ENCODE measurements at places on chromosomes 11 and 22.

- DNase-seq, result no peak
Measured at GRCh38 chr11:77361184-77361583, 59.7 kb upstream of the GDPD4 start.

- no peak for DNase-seq
Measured at GRCh38 chr22:49951000-49951677, 9.4 kb upstream of the PIM3 start.

DNA sequence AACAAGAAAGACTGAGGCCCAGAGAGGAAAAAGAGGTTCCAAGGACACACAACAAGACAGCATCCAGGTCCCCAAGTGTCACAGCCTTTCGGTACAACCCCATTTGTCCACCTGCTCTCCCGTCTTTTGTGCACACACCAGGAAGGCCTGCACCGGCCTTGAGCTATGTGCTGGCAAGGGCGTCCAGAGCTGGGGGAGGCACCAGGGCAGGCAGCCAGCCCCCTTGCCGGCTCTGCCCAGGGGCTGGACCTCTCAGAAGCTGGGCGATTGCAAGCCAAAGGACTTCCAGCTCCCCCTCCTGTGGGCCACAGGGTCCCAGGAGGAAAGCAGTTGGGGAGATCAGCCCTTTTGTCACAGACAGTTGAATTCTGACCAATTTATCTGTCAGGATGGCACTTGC lies 210.5 kb downstream of the MN1 start:
- no peak for DNase-seq

DNA sequence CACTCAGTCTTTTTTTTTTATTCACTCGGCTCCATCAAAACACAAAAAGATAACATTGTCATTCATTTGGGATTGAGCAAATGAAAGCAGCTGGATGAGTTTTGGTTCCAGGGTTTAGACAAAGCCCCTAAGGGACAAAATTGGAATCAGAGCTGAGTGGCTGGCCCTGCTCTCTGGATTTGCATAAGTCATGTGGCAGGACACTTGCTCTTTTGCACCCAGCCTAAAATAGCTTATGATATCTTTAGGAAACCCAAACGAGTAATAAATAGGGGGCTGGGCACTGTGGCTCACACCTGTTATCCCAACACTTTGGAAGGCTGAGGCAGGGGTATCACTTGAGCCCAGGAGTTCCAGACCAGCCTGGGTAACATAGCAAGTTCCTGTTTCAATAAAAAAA lies 11.0 kb upstream of the TMEM121B start:
- DNase-seq, result no peak

DNA sequence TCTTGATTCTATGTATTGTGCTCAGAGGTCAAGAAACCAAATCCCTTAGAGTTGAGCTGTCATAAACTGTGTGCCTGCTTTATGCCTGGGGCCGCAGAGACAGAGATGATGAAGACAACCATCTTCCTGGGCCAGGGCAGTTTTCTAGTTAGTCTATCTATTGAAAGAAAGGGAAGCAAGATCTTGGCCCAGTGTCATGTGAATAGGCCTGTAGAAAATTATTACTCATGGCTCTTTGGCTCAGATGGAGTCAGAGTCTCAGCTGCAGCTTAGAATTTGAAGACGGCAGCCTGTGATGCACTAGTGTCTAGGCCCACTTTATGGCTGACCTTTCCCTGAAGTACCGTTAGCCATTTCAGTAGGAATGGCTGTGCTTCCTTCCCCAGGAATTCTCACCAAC lies 112.0 kb downstream of the DBX1 start:
- DNase-seq, result no peak

GRCh38 chr11:1772270-1773130 lies 8.8 kb upstream of the CTSD start:
- peak; percentile 63 for DNase-seq

- peak; percentile 43 for DNase-seq
Measured at GRCh38 chr11:6438979-6439571, 1.7 kb downstream of the HPX start.

GRCh38 chr11:23632293-23632692 lies 772.0 kb upstream of the CCDC179 start:
- DNase-seq, result no peak

DNA sequence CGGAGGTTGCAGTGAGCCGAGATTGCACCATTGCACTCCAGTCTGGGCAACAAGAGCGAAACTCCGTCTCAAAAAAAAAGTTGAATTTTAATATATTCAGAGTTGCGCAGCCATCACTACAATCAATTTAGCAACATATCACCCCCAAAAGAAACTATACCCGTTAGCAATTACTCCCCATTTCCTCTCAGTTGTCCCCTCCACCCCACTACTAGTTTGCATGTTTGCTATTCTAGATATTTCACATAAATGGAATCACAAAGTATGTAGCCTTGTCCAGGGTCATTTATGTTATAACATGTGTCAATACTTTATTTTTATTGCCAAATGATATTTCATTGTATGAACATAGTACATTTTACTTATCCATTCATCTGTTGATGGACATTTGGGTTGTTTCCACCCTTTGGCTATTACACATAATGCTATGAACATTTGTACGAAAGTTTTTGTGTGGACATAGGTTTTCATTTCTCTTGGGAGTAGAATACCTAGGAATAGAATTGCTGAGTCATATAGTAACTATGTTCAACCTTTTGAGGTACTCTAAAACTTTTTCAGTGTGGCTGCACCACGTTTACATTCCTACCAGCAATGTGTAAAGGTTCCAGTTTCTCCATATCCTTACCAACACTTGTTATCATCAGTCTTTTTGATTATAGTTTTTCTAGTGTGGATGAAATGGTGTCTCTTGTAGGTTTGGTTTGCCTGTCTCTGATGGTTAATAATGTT lies 2.2 kb downstream of the ZNF143 start:
- DNase-seq, result no peak

DNA sequence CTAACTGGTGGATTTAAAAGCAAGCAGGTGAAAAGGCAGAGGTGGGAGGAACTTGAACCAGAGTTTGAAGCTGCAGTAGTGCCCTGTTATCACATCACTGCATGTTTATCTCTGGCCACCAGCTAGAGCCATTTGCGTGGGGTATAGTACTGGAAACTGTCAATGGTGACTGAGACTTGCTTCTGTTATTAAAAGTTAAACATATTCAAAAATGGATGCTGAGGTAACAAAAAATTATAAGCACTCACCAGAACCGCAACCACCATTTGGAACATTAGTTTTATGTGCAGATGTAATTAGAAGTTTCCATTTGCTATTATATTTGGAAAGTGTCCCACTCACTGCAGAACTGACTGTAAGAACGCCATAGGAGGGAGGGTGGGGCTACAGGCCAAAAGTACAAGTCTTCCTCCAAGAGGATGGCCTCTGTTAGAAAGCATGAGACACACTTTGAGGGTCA lies 1.2 kb upstream of the CD59 start:
- no peak for DNase-seq

DNA sequence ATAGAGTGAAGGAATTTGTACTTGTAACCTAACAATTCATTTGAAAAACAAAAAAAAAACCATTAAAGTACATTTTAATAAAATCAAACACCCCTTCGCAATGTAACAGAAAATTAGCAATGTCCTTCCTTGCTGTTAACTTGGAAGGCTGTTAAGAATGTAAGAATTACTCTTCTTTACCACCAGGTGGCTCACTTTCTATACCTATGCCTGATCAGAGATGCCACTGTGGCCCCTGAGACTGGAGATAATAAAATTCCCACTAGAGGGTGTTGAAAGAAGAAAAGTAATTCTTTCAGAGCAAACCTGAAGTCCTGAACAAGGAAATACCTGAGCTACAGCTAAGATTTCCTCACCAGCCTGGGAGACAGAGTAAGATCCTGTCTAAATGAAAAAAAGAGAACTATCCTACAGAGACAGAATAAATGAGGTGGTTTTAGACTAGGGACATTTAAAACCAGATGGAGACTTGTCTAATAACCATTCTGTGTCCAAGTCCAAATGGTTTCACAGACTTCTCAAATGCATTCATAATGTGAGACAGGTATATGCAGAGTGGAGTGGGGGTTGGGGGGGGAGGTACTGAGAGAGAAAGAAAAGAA lies 1089.3 kb downstream of the FAM181B start:
- peak; percentile 29 for DNase-seq

GRCh38 chr11:130413405-130414106 lies 14.9 kb downstream of the ADAMTS8 start:
- DNase-seq, result no peak

- DNase-seq, result no peak
Measured at GRCh38 chr11:9230296-9230695, 34.9 kb downstream of the DENND5A start.

- no peak for DNase-seq
Measured at GRCh38 chr11:89293965-89294679, 116.4 kb downstream of the TYR start.

DNA sequence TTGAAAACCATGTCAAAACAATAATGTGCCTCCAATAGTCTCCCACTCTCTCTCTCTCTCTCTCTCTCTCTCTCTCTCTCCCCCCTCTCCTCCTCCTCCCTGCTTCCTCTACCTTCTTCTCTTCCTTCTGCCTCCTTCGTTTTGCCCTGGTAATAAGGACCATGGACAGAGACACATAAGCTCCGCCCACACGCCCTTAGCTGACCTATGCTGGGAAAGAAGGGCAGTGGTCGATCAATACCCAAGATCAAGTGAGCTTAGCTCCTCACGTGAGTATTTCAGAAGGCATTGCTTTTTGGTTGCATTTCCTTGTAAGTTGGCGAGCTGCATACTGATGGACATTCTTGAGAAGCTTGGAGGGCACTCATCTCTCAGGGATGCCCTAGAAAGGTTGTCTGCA lies 194.8 kb downstream of the MIAT start:
- DNase-seq, result no peak

- no peak for DNase-seq
Measured at GRCh38 chr11:118657238-118657637, 22.2 kb downstream of the TREH start.

- DNase-seq, result no peak
Measured at GRCh38 chr22:45231293-45231692, 9.4 kb downstream of the KIAA0930 start.

- peak; percentile 82 for DNase-seq
Measured at GRCh38 chr22:38272373-38273134, at the start of gene TMEM184B. Gene TMEM184B (minus strand): TSS chr22:38273010. CDS start chr22:38247961, 25,049 bp downstream.

DNA sequence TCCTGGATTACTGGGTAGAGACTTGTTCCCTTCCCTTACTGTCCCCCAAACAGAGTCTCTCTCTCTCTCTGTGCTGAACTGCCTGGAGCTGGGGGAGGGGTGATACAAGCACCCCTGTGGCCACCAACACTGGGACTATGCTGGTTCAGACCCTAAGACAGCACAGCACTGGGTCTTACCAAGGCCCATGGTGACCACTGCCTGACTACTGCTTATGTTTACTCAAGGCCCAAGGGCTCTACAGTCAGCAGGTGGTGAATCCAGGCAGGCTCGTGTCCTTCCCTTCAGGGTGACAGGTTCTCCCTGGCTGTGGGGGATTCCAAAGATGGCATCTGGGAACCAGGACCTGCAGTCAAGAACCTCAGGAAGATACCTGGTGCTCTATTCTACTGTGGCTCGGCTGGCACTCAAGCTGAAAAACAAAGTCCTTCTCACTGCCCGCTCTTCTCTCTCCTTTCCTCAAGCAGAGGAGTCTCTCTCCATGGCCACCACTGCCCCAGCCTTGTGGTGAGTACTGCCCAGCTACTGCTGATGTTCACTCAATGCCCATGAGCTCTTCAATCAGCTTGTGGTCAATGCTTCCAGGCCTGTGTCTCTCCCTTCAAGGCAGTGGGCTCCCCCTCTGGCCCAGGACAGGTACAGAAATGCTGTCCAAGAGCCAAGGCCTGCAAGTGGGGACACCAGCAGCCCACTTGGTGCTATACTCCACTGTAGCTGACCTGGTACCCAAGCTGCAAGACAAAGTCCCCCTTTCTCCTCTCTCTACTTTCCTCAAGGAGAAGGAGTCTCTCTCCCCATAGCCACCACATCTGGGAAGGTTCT lies 41.8 kb upstream of the SHANK2 start:
- DNase-seq, result no peak

GRCh38 chr11:70669871-70670675 lies 271.7 kb downstream of the CTTN start:
- DNase-seq, result no peak

Measured in activated CD8-positive, alpha-beta T cell treated with anti-CD3 and anti-CD28 coated beads, Interleukin-2, amount 10 ng/mL, durations not matched to agents 7 days and 5 days (primary cell).